ENCODE measurements at places on chromosomes 7 and 10.
A peak's percentile ranks its signal among the peaks of the same experiment; 100 is the strongest.

DNA sequence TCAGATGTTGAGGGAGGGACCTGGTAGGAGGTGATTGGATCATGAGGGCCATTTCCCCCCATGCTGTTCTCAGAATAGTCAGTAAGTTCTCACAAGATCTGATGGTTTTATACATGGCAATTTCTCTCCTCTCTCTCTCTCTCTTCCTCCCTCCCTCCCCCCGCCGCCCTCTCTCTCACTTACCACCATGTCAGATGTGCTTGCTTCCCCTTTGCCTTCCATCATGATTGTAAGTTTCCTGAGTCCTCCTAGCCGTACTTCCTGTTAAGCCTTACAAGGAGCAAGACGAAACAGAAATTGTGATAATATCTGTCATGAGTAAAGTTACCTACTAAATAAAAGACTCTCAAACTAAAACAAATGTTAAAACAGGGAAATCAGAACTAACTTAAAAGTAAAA lies 19.9 kb upstream of the GPR141 start:
- DNase-seq: no peak

DNA sequence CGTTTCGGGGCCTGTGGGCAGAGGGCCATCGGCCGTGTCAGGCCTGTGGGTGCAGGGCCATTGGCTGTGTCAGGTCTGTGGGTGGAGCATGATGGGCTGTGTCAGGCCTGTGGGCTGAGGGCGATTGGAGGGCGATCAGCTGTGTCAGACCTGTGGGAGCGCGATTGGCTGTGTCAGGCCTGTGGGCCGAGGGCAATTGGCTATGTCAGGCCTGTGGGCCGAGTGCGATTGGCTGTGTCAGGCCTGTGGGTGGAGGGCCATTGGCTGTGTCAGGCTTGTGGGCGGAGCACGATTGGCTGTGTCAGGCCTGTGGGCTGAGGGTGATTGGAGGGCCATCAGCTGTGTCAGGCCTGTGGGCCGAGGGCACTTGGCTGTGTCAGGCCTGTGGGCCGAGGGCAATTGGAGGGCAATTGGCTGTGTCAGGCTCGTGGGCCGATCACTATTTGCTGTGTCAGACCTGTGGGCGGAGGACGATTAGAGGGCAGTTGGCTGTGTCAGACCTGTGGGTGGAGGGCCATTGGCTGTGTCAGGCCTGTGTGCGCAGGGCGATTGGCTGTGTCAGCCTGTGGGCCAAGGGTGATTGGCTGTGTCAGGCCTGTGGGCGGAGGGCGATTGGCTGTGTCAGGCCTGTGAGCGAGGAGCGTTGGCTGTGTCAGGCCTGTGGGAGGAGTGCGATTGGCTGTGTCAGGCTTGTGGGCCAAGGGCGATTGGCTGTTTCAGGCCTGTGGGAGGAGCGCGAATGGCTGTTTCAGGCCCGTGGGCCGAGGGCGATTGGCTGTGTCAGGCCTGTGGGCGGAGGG lies 54.1 kb downstream of the DYNC2I1 start:
- no peak for DNase-seq

DNA sequence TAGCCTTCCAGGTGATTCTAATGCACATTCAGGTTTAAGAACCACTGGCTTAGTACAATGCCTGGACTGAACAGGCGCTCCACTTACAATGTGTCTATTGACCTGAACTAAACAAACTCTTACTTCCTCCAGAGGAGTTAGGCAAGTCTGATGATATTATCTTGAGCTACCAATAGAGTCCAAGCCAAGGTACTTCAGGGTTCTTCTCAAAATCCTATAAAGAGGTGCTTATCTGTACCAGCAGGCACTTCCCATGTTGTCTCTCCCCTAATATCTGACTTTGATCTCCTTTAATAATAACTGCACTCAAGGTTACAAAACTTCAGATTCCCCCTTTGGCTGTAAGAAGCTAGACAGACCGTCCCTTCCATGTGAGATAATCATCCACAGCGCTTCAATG lies 157.0 kb upstream of the SVIL start:
- no peak for DNase-seq

DNA sequence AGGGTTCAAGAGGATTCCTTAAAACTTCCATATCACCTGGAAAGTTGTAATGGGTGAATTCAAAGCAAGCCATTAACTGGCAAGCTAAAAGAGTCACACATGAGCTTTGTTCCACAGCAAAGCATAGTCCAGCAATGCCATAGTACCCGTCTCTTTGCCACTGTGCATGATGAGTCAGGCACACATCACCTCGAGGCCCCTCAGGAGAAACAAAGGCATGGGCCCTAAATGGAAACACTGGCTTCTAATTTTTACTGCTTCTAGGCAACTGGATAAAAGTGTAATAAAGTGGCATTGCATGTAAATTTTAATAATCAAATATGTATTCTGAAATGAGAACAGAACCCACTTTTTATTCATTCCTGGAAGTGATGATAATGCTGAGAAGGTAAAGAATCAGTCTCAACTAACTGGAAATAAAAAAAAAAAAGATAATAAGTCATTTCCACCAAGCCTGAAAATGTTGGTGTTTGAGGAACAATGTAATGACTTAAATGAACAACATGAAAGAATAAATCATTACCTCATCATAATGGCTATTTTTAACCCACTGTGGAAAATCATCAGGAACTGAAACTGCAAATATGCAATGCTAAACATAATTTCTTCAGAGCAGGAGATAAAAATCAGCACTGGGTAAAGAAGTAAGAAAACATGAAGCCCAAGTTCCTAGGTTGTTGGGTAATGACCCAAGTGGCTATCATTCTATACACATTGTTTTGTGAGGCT lies 104.9 kb downstream of the CDK6 start:
- peak; percentile 35 for DNase-seq

- no peak for DNase-seq
Measured at GRCh38 chr10:83357627-83358026, 781.7 kb upstream of the GHITM start.

DNA sequence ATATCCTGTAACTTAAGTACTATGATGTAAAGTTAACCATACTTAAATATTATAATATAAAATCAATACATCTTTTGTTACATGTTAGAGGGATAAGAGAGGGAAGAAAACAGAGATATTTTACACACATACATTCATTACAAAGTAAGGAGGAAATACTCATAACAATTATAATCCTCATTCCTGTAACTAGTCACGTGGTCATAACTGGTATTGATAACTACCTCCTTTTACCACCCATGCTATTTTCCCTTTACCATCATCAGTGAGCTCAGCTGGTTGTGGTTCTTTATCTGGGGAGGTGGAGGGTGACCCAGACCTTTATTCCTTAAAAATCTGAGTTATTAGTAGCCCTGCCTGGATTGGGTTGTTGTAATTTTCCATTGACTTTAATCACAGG lies 8.3 kb downstream of the GIMAP8 start:
- DNase-seq: no peak

DNA sequence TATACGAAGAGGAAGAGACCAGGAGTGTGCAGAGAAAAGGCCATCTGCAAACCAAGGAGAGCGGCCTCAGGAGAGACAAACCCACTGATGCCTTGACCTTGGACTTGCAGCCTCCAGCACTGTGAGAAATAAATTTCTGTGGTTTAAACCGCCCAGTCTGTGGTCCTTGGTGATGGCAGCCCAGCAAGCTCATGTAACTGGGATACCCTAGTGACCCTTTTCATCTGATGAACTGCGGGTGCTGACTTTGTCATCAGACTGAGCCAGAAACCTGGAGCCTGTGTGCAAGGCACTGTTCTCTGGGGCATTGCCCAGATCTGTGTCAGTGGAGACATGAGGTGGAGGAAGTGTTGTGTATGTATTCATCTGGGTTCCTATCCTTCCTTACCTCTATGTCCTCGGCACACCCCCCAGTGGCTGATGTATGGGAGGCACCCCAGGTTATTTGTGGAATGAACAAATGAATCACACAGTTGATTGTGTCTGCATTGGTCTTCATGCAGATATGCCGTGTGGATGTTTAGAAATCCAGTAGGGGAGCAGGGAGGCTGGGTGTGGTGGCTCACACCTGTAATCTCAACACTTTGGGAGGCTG lies 64.5 kb upstream of the BTBD16 start:
- no peak for DNase-seq
